ENCODE measurements at places on chromosomes 5 and 9.
A peak's percentile ranks its signal among the peaks of the same experiment; 100 is the strongest.

DNA sequence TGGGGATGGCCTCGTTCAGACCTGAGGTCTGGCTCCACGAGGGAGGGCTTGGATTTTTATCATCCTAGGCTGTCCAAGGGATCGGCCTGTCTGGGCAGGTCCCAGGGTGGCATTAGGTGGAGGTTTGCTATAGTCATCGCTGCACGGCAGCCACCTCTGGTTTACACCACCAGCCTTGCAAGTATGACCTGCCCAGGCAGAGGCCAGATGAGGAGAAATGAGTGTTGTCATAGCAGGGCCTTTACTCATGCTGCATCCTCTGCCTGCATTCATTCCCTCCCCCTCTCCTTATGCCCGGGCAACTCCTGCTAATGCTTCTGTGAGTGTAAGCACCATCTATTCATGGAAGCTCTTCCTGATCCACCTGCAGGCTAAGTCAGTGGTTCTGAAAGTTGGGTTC is 15.3 kb upstream of the NDST1 start:
- peak; percentile 66 for DNase-seq

- DNase-seq = peak; percentile 71
These were observed 5.1 kb upstream of the GPX8 start for GRCh38 chr5:55154873-55155272.

DNA sequence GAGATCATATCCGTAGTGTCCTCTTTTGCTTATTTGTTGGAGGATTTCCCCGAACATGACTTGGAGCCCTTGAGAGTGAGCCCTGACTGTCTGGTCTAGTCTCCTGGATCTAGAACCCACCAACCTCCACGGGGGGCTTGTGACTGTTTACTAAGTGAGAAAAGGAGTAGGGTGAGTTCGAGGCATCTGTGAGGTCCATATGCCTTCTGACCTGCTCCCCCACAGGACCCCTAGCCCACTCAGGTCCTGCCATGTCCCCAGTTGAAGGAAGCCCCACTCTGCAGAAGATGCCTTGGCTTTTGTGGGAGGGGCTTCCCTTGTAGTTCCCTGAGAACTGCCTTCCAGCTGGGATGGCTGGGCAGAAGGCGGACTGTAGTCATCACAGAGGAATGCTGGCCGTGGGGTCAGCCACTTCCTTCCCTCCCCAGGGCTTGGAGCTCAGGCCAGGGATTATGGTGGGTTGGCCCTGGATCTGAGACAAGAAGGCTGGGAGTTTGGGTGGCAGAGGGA is 7.0 kb upstream of the IRF1 start:
- DNase-seq = peak; percentile 89

DNA sequence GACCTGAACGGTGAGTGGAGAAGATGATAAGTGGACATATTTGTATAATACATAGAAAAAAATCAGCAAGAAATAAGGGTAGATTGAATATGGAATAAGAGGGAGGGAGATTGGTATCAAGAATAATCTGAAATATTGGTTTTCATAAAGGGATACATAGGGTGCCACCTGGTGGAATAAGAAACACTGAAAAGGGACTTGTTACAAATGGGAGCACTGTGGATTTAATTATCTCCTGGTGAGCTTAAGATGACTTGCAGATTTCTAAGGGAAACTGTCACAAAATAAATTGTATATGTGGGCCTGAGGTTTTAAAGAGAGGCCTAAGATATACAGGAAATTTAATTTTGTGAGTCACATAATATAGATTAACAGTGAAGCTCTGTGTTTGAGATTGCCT is 1403.5 kb upstream of the CDH18 start:
- no peak for DNase-seq

GRCh38 chr9:15426019-15426418 is 3.3 kb downstream of the SNAPC3 start:
- DNase-seq = no peak

DNA sequence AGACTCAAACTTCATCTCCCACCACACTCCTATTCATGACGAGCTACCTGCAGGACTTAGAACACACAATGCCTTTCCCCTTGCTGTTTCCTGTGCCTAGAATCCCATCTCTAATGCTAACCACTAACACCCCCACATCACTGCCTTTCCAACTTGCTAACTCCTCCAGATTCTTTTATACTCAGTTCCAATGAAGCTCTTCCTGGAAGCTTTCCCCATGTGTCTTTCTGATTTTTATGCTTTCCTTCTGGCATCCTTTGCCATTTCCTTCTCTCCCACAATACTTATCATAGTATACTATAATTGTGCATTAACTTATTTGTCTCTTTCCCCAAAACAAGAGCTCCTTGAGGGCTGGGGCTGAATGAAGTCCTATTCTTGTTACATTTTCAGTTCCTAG is 115.3 kb upstream of the PLPPR1 start:
- DNase-seq = no peak

- DNase-seq = no peak
These were observed 403.1 kb downstream of the TLE4 start for GRCh38 chr9:79974806-79975422.

DNA sequence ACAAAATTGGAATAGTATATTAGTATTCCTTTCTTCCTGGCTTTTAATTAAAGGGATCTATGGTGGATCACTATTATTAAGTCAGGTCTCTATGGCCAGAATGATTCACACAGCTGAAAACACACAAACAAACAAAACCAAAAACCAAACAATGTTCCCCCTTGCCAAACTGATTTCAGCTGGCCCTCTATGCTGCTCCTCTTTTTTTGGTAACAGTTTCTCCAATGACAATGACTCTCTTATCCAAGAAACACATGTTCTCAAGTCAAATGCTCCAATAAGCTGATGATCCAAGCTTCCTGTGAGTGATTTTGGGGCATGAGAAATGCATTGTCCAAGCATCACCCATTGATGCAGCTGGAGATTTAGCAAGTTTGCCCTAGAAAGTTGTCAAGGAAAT is 193.4 kb upstream of the TUT7 start:
- DNase-seq = no peak

All from fibroblast of skin of abdomen (primary cell).